ENCODE measurements at places on chromosomes 4 and X. TPM values are rescaled to one million over a fixed set of nuclear protein-coding genes. Genes with fewer than 3 reads are reported as not detected.

The CT45A1 gene
- total RNA-seq = not detected

The FBXL5 gene
- total RNA-seq = 102 TPM

The S100G gene
- total RNA-seq = not detected

The CLIC2 gene
- total RNA-seq = not detected

The MAGEA2 gene
- not detected for total RNA-seq

The TRAM1L1 gene
- total RNA-seq = 2.0 TPM

The HAND2 gene
- total RNA-seq = 50.2 TPM

The PKD2 gene
- 40.1 TPM for total RNA-seq

The DMP1 gene
- total RNA-seq = not detected

The FHIP1A gene
- 0.53 TPM for total RNA-seq

The FRG2 gene
- not detected for total RNA-seq

The MTTP gene
- under 0.01 TPM for total RNA-seq

The VEGFD gene
- not detected for total RNA-seq

The COL4A6 gene
- total RNA-seq = 26.1 TPM

The GPM6B gene
- total RNA-seq = 0.35 TPM

The CT47B1 gene
- total RNA-seq = not detected

The XAGE1A gene
- total RNA-seq = not detected

The FAM241A gene
- total RNA-seq = 2.6 TPM

The ANOS1 gene
- 1.4 TPM for total RNA-seq

The NMU gene
- total RNA-seq = not detected

The DTHD1 gene
- not detected for total RNA-seq

The PAK3 gene
- total RNA-seq = 0.58 TPM

The RASSF6 gene
- 0.18 TPM for total RNA-seq

The CXXC4 gene
- total RNA-seq = not detected

The MEPE gene
- total RNA-seq = not detected

The GPR78 gene
- total RNA-seq = not detected

The ZNF157 gene
- not detected for total RNA-seq

The PNMA3 gene
- total RNA-seq = not detected

The KLB gene
- total RNA-seq = not detected

The DDX60 gene
- 9.0 TPM for total RNA-seq

The XAGE1B gene
- not detected for total RNA-seq

The PALLD gene
- total RNA-seq = 51.3 TPM

The ARHGEF38 gene
- not detected for total RNA-seq

The BTC gene
- not detected for total RNA-seq

The CSN1S1 gene
- not detected for total RNA-seq

The SRPK3 gene
- total RNA-seq = not detected

The CTSO gene
- total RNA-seq = 10.8 TPM

The N4BP2 gene
- total RNA-seq = 3.0 TPM

The GABRG1 gene
- total RNA-seq = not detected

The UGT2B10 gene
- not detected for total RNA-seq

The SOD3 gene
- 1.4 TPM for total RNA-seq

The LUZP4 gene
- total RNA-seq = not detected

The CT55 gene
- total RNA-seq = not detected

The RIPPLY1 gene
- not detected for total RNA-seq

The TMEM128 gene
- total RNA-seq = 27.1 TPM

The PABPC4L gene
- total RNA-seq = 0.53 TPM

The DCHS2 gene
- total RNA-seq = not detected

The SLC9B1 gene
- 0.29 TPM for total RNA-seq

The H2BW2 gene
- not detected for total RNA-seq

The FAM9C gene
- 0.86 TPM for total RNA-seq

The XAGE2 gene
- total RNA-seq = not detected

The EDNRA gene
- 0.86 TPM for total RNA-seq

The IQCM gene
- not detected for total RNA-seq

The JADE1 gene
- total RNA-seq = 14.4 TPM

The PLXNB3 gene
- 2.6 TPM for total RNA-seq

Measured in myometrial cell (primary cell).